ENCODE measurements at places on chromosomes 1 and 21. TPM values are rescaled to one million over a fixed set of nuclear protein-coding genes. Genes with fewer than 3 reads are reported as not detected.

DNA sequence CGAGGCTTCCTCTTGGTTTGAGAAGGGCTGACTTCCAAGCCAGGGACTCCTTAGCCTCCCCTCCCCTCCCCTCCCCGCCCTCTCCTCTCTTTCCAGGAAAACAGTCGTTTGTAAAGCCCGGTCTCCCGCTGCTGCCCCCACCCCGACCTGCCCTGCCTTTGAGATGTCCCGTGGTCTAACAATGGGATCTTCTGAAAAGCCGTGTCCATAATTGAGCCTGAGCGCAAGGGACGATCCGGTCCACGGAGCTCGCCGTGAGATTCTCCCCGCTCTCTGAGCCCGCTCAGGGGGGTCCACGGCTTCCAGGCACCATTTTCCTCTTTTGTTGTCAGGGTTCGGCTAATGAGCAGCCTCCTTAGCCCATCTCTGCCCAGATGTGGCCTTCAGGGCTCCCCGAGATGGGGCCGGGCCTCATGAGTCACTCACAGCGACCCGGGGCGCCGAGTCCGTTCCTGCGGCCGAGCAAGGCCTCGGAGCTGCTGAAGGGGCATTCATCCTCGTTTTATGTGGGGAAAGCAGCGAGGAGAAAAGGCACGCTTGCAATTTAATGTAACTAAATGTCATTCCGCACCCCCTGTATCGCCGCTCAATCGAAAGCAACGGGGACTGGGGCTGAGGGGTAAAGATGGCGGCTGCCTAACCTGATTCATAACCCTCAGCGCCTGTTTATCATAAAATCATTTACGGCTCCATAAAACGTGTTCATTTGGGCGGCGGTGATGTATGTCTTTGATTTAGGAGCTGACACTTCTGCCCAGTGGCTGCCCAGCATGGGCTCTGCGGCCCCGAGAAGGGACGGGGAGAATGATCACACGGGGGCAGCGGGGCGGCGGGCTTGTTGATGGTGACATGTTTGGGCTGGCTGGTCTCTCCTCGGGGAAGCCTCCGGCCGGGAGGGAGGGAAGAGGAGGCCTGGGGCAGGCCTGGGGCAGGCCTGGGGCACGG, 232.6 kb upstream of the C1orf174 start:
- H3K27ac ChIP-seq = no peak overlapping the region
- no peak overlapping the region for H3K4me3 ChIP-seq
- no peaks in the 10 kb centered on the region for H3K36me3 ChIP-seq
- no peaks in the 10 kb centered on the region for H3K4me1 ChIP-seq
- no peak for DNase-seq

DNA sequence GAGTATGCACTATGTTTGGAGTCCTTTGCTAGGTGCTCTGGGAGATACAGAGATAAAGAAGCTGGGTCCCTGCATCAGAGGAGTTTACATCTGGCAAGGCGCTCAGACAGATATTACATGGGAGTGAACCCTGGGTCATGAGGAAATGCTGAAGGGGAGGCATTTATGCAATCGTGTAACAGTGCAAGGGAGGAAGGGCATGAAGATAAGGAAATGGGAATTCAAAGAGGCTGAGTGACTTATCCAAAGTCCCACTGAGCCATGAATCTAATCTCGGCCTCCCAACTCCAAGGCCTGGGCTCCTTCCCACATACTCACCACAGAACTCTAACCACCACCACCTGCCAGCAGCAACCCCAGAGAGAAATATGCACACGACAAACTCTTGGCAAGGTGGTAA, 51.6 kb downstream of the FAM163A start:
- H3K4me3 ChIP-seq = no peak overlapping the region
- H3K27me3 ChIP-seq = no peaks in the 10 kb centered on the region
- H3K36me3 ChIP-seq = no peaks in the 10 kb centered on the region
- H3K27ac ChIP-seq = no peak overlapping the region
- H3K4me1 ChIP-seq = no peaks in the 10 kb centered on the region
- DNase-seq = no peak

UBE2U gene
- not detected for total RNA-seq

CSMD2 gene
- not detected for total RNA-seq

PLA2G2A gene
- total RNA-seq = not detected

GRCh38 chr1:23020706-23021405, 1.6 kb downstream of the KDM1A start:
- peak overlapping the region; percentile 86 for H3K27ac ChIP-seq
- H3K27me3 ChIP-seq = no peaks in the 10 kb centered on the region
- peak overlapping the region; percentile 73 for H3K4me3 ChIP-seq
- no peak for DNase-seq
- H3K36me3 ChIP-seq = no peaks in the 10 kb centered on the region

DNA sequence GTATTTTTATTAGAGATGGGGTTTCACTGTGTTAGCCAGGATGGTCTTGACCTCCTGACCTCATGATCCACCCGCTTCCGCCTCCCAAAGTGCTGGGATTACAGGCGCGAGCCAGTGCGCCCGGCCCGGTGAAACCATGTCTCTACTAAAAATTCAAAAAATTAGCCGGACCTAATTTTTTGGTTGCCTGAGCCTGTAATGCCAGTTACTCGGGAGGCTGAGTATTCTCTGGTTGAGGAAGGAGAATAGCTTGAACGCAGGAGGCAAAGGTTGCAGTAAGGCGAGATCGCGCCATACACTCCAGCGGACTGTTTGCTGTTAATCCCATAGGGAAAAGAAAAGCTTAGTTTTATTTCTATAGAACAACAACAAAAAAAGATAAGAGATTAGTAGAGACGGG, 29.9 kb upstream of the HJV start:
- H3K27ac ChIP-seq = peak overlapping the region; percentile 81
- no peaks in the 10 kb centered on the region for H3K36me3 ChIP-seq
- H3K4me3 ChIP-seq = peak overlapping the region; percentile 42
- DNase-seq = no peak

- no peaks in the 10 kb centered on the region for H3K36me3 ChIP-seq
- no peak overlapping the region for H3K27ac ChIP-seq
- DNase-seq = no peak
- H3K4me1 ChIP-seq = no peaks in the 10 kb centered on the region
- no peak overlapping the region for H3K4me3 ChIP-seq
Observed at GRCh38 chr1:230287674-230288315, 138.3 kb downstream of the PGBD5 start.

- no peaks in the 10 kb centered on the region for H3K27me3 ChIP-seq
- H3K27ac ChIP-seq = no peak overlapping the region
- no peaks in the 10 kb centered on the region for H3K36me3 ChIP-seq
Observed at GRCh38 chr1:5579966-5580365, 412.3 kb downstream of the NPHP4 start.

GRCh38 chr1:8822373-8823294, 5.2 kb upstream of the RERE start:
- H3K4me3 ChIP-seq = no peak overlapping the region
- H3K27ac ChIP-seq = peak overlapping the region; percentile 26
- no peaks in the 10 kb centered on the region for H3K36me3 ChIP-seq

GRCh38 chr1:166153525-166154314, 13.1 kb downstream of the FAM78B start:
- H3K4me1 ChIP-seq = no peaks in the 10 kb centered on the region
- H3K36me3 ChIP-seq = no peaks in the 10 kb centered on the region
- DNase-seq = no peak
- no peak overlapping the region for H3K4me3 ChIP-seq
- no peaks in the 10 kb centered on the region for H3K27me3 ChIP-seq

DIRAS3 gene
- total RNA-seq = 3.7 TPM

DNA sequence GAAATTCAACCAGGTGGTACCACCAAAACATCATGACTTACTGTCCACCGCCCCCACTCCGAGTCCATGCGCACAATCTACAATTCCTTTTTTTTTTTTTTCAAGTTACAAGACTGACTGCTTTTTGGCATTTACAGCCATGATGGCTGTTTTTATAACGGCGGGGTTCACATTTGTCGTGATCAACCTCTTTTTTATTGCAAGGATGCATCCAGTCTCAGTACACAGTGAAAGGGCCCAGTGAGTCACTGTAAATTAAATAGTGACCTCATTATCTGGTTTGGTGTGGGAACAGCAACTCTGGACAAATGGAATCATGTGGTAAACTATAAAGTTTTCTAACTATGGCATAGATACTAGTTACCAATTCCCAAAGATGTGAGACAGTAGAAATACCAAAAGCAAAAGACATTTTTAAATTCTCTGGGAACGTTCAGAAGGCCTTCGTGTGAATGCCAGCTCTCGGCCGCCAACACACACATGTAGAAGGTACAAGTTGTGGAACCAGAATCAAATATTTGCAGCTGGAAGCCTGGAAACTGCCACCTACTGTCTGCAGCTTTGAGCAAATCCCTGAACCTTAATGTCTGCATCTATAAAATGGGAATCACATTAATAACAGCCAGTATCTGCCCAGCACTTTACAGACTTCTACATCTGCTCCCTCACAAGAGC, 4.9 kb downstream of the GLIS1 start:
- no peak overlapping the region for H3K4me3 ChIP-seq
- peaks cover 10% of the 10 kb centered on the region for H3K4me1 ChIP-seq
- H3K27ac ChIP-seq = no peak overlapping the region

PLOD1 gene
- total RNA-seq = 84.3 TPM

GRCh38 chr1:201084295-201084694, 27.9 kb downstream of the CACNA1S start:
- H3K27me3 ChIP-seq = no peaks in the 10 kb centered on the region
- H3K36me3 ChIP-seq = no peaks in the 10 kb centered on the region
- H3K4me1 ChIP-seq = no peaks in the 10 kb centered on the region
- no peak for DNase-seq
- H3K4me3 ChIP-seq = no peak overlapping the region
- no peak overlapping the region for H3K27ac ChIP-seq

KRTAP19-7 gene
- not detected for total RNA-seq

DNA sequence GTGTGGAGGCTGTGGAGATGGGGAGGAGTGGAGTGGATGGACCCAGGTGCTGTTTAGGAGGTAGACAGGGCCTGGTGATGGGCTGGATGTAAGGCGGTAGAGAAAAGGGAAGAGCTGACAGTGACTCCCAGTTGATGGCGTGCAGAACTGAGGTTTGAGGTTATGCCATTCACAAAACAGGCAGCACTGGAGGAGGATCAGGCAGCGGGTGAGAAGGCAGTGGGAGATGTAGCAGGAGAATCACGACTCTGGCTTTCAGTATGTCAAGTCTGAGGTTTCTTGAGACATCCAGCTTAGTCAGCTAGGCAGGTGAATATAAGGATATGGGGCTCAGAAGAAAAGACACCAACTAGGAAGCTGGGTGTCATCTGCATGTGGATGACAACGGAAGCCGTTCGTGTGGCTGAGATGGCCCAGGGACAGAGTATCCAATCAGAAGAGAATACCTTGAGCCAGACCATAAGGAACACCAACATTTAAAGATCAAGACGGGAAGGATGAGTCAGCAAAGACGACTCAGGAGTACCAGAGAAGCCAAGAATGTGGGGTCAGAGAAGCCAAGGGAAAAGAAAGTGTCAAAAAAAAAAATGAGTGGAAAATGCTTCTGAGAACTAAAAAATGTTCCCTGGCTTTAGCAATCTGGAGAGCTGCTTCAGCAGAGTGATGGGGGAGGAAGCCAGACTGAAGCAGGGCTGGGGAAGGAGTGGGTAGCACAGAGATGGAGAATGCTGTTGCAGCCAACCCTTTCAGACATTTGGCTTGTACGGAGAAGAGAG, 15.2 kb downstream of the LRRN2 start:
- H3K4me3 ChIP-seq = no peak overlapping the region
- H3K27ac ChIP-seq = peak overlapping the region; percentile 20
- DNase-seq = no peak
- H3K4me1 ChIP-seq = no peaks in the 10 kb centered on the region
- no peaks in the 10 kb centered on the region for H3K36me3 ChIP-seq

- DNase-seq = no peak
- no peaks in the 10 kb centered on the region for H3K27me3 ChIP-seq
- no peaks in the 10 kb centered on the region for H3K4me1 ChIP-seq
- H3K27ac ChIP-seq = no peak overlapping the region
Observed at GRCh38 chr1:89881415-89882058, 60.7 kb downstream of the LRRC8D start.

DNA sequence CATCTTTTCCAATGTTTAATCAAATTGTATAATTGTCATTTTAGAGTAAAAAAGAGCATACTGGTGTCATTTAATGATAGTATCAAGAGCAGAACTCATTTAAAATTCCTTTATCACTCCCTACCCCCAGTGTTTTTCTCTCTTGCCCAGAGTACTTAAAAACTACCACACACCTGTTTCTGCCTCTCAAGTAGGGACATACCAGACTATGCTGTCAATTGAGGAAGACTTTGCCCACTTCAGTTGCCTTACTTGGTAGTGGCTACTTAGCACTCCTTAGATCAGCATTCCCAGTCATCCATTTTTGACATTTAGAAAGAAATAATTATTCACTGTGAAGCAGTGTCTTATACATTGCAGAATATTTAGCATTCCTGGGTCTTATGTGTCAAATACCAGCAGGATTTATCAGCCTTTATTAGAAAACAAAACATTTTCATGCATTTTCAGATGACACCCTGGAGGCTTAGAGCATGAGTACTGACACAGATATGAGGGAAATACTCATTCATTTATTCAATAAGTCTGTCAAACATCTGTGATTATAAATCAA, 127.5 kb upstream of the RGS1 start:
- DNase-seq = no peak
- H3K4me3 ChIP-seq = no peak overlapping the region
- no peaks in the 10 kb centered on the region for H3K27me3 ChIP-seq
- H3K27ac ChIP-seq = no peak overlapping the region
- H3K36me3 ChIP-seq = no peaks in the 10 kb centered on the region

LMOD1 gene
- 38.9 TPM for total RNA-seq

DNA sequence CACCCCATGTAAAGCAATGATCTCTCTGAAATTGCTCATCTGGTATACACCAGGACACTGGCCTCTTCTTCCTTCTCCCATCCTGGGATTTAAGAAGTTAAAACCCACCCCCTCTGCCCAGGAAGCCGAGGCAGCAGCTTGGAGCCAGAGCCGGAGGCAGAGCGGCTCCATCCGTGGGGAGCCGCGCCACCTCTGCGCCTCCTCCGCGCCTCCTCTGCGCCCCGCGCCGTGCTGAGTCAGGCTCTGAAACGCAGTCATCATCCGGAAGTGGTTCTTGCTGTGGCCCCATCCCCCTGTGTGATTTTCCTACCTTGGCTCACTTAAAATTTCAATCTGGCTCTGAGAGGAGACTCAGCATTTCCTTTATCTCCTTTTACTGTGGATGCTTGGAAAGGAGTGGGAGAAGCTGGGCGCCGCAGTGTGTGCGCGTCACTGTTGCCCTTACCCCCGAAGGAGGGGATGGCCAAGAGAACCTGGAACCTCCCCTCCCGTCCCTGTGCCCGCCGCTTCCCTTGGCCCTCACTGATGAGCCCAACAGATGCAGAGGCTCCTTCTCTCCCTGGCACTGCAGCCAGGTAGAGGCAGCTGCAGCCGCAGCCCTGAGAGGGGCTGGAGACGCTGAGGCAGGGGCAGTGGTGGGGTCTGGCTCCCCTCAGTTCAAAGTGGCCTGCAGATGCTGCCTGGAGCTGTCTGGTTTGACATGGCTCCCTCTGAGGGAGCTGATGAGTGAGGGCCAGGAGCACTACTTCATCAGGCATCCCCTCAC, 15.3 kb upstream of the NPHP4 start:
- H3K4me3 ChIP-seq = no peak overlapping the region
- no peaks in the 10 kb centered on the region for H3K27me3 ChIP-seq
- DNase-seq = no peak
- no peaks in the 10 kb centered on the region for H3K36me3 ChIP-seq
- H3K4me1 ChIP-seq = no peaks in the 10 kb centered on the region

All from uterus (tissue), 4 donors.